ENCODE measurements at places on chromosomes 12 and 14.
A peak's percentile ranks its signal among the peaks of the same experiment; 100 is the strongest.

DNA sequence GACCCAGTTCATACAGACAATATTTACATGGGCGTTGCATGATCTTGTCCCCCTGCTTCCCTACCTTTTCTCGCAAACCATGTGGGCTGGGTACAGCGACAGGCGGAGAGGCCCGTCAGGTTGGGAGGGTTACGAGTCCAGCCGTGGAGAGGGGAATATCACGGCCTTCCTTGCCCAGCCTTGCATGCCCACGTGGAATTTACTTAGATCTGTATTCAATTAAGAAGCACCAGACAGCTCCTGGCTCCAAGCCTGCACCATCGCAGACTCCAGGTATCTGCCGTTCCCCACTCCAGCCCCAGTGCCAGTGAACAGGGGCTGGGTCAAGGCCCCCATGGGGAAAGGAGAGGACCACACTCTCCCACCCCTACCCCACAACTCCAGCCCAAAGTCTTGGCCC lies 29.8 kb downstream of the BCL11B start:
- H3K4me3 ChIP-seq, result no peak overlapping the region
- no peaks in the 10 kb centered on the region for H3K27me3 ChIP-seq
- H3K4me1 ChIP-seq, result no peaks in the 10 kb centered on the region
- no peaks in the 10 kb centered on the region for H3K36me3 ChIP-seq
- no peak for DNase-seq

GRCh38 chr14:100421756-100422470 lies 98.8 kb downstream of the SLC25A47 start:
- H3K27ac ChIP-seq, result no peak overlapping the region
- H3K4me1 ChIP-seq, result no peaks in the 10 kb centered on the region
- no peaks in the 10 kb centered on the region for H3K27me3 ChIP-seq
- H3K36me3 ChIP-seq, result no peaks in the 10 kb centered on the region
- no peak overlapping the region for H3K4me3 ChIP-seq

GRCh38 chr14:63773504-63773903 lies 45.6 kb upstream of the SGPP1 start:
- no peak for DNase-seq
- no peaks in the 10 kb centered on the region for H3K36me3 ChIP-seq
- no peaks in the 10 kb centered on the region for H3K27me3 ChIP-seq
- H3K4me3 ChIP-seq, result no peak overlapping the region

DNA sequence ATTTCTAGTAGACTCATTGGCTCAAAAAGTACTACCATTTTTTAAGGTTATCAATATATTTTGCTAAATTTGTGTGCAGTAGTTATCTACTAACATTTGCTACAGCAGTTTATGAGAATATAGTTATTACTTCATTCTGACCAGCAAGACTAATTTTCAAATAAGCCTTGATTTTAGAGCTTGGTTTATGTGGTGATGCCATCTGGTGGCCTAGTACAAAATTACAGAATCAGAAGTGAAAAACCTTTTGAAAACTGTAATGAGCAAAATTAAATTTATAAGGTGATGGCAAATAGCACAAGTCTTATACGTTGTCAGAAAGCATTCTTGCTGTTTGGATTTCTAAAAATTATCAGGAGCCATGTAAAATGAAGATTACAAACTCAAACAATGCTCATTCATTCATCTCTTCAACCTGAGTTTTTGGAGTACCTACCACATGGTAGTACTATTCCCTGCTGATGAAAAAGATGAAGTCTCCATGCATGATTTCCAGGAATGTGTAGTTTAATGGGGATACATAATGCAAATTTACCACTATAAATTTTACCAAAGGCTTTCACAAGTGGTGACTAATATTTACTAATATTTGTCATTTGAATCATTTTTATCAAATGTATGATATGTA lies 51.0 kb downstream of the MAGOHB start:
- H3K27ac ChIP-seq, result no peak overlapping the region
- no peaks in the 10 kb centered on the region for H3K27me3 ChIP-seq
- DNase-seq, result peak; percentile 69
- H3K36me3 ChIP-seq, result no peaks in the 10 kb centered on the region

- peaks cover 15% of the 10 kb centered on the region for H3K4me1 ChIP-seq
- no peak overlapping the region for H3K4me3 ChIP-seq
- no peak for DNase-seq
- H3K27me3 ChIP-seq, result no peaks in the 10 kb centered on the region
- no peak overlapping the region for H3K27ac ChIP-seq
Observed at GRCh38 chr14:95887351-95887750, 10.7 kb downstream of the TUNAR start.

DNA sequence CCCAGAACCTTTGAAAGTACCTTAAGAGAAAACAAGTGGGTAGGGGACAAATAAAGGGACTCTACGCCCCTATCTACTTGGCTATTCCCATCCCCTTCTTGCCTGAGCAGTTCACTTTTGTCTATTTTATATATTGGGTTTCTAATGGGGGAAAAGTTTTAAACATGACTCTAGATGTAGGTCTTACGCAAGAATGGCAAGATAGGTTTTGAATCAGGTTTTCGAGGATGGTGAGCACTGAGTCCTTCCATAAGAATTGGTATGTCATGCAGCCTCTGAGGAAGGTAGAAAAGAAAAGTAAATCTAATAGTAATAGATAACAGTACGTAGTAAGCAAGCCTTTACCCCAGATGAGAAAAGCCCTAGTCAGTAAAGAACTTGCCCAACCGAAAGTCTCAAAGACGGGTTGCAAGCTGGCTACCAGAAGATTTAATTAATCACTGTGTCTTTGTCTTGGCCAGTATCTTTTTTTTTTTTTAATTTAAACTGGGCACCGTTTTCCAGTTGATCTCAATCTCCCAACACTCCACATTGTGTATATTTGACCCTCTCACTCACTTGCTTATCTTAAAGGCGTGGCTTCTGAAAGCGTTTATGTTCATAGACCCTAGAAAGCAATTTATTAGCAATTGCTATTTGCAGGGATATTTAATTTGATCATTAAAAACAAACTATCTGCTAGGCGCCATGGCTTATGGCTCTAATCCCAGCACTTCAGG lies 86.6 kb upstream of the TMEM263 start:
- DNase-seq, result no peak
- no peak overlapping the region for H3K4me3 ChIP-seq
- H3K4me1 ChIP-seq, result no peaks in the 10 kb centered on the region
- H3K27me3 ChIP-seq, result peaks cover 1% of the 10 kb centered on the region
- H3K27ac ChIP-seq, result no peak overlapping the region

Data from B cell (primary cell).